ENCODE measurements at places on chromosomes 7 and 10.

DNA sequence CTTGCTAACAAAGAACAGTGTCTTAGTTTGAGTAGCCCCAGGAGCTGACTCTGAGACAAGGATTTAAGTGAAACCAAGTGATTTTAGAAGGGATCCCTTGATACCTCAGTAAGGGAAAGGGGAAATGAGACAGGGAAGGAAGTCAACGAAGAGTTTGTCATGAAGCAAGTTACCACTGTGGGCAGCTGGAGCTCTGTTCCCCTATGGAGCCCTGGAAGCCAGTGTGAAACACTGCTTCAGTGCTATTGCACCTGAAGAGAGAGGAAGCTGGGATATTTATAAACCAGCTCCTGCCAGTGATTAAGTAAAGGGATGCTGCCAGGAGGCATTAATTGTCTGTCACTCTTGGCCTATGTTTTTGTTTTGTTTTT is 58.9 kb upstream of the WAPL start:
- DNase-seq: no peak

DNA sequence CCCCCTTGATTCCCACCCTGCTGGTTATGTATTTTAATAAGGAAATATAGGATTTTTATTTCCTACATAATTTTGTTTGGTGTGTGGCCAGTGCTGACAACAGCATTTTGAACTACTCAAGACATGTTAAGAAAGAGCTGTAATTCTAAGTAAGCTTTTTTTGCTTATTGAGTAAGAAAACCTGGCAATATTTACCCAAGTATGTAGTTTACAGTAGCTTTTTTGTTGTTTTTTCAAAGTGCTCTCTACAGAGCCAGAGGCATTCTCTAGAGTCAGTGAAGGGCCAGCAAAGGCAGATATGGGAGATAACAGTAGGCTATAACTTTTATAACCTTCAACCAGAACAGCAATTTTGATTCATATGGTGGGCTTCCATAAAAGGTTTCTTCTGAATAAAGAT is 63.2 kb upstream of the TMEM168 start:
- DNase-seq: no peak

DNA sequence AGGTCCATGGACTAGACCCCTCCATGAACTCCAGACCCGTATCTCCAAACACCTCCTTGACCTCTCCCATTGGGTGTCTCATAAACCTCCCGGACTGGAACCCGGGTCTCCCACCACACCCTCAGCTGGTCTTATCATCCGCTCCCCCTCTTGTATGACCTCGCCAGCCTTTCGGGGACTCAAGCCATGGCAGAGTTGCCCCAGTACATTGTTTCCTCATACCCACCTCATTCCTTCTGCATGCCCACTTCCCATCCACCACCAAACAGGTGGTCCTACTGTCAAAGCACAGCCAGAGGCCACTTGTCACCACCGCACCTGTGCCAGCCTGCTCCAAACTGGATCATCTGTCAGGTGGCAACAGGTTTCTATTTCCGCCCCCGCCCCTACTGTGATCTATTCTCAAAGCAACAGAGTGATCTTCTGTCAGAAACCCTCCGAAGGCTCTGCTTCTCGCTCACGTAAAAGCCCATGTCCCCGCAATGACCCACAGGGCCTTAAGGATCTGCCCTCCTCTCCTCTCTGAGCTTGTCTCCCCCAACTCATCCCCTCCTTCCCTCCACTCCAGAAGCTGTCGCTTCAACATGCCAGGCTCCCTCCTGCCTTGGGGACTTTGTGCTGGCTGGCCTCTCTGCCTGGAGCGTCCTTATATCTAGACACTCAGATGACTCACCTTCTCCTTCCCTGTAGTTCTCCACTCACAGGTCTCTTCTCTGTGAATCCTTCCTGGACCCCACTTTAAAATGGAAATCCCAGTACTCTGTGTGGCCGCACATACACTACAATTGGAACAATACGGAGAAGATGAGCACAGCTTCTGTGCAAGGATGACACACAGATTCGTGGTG is 22.8 kb upstream of the PRKAG2 start:
- no peak for DNase-seq

DNA sequence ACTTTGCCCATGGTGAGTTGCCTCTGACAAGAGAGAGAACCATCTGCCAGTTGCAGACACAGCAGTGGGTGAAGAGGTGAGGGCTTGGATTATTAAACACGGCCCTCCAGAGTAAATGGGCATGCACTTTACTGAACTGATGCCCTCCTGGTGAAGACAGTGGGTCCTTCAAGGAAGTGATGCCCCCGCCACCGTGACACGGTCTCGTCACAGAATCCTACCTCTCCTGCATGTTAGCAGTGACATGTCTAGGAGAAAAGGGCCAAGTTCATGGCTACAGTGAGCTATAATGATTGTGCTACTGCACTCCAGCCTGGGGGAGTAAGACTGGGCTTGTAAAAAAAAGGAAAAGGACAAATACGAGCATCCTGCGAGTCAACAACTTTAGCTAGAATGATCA is 2.4 kb downstream of the BNIP3 start:
- DNase-seq: no peak

DNA sequence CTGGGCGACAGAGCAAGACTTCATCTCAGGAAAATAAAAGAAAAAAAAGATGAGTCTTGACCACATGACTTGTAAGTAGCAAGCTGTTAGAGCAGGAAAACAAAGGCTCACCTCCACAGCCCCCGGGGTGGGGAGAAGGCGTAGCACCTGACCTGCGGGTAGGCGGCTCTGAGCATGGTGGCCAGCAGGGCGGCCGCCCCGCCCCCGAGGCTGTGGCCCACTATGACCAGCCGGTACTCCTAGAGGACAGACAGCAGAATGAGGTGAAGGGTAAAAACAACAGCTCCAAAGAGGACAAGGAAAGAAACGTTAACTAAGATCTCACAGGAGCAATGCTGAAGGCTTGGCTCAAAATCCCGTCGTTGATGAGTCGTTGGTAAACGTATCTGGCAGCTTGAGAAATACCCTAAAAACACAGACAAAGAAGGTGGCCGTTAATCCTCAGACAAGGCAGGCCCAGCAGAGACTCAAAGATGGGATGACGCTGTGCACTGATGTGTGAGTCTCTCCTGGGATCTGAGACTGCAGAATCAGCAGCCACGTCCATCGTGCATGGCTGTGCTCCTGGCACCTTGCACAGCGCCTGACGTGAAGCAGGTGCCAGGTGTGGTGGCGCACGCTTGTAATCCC is 31.1 kb downstream of the DAGLB start:
- DNase-seq: no peak

DNA sequence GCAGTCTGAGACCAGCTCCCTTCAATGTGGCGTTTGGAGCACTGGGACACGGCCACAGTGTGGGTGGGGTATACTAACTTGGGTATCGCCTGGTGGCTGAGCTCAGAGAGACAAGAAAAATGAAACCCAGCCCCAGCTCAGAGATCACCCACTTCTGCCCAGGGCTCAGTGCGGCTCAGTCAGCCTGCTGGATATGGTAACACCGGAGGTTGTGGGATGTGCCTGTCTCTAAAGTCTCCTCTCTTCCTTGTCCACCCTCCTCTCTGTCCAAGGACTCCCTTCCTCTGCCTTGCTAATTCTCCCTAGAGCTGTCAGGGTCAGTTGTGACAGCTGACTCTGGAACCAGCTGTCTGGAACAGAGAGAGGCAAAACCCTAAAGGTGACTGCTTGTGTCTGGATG is 149.1 kb downstream of the PTPN20 start:
- DNase-seq: no peak

- DNase-seq: no peak
These were observed 271.4 kb downstream of the POM121L12 start for GRCh38 chr7:53306846-53307245.

GRCh38 chr7:50149369-50149768 is 56.3 kb upstream of the ZPBP start:
- DNase-seq: no peak

Measured in stimulated activated CD8-positive, alpha-beta memory T cell treated with anti-CD3 and anti-CD28 coated beads, Interleukin-7, amount 100 ng/mL, for 4 hours (primary cell).